CD14-positive monocyte (primary cell): ENCODE measurements at places on chromosomes 2 and 18.

DNA sequence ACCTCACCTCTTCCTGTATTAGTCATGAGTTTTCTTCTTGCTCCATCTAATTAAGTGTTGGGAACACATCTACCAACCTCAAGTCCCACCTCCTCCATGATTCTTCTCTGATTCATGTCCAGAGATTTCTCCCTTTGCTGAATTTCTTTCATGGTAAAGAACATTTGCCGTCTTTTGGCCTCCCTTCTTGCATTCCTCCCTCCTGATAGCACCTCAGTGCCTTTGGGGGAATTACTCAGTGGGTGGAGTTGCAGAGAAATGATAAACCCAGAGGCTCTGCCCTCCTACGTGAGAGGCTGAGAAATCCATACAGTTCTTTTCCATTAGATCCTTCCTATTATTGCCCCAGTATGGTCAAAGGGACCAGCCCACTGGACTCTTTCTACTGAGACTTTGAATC lies 651.9 kb downstream of the SLC4A3 start:
- DNase-seq = no peak

DNA sequence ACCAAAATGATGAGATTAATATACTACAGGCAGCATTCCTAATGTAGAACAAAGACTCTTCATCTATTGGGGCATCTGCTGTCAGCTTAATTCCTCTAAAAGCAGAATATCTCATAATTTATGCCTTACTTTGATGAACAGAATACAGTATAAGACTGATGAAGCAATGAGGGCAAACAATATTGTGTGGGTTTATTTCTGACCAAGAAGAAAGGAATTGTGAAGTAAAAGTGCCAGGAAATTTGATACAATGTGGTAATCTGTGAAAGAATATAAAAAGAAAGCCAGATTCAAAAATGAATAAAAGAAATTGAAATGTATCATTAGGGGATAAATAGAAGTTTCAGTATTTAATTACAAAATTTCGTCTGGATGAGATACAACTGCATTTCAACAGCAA lies 78.8 kb upstream of the TTC21B start:
- no peak for DNase-seq

GRCh38 chr18:3620146-3621119 lies 170.5 kb downstream of the TGIF1 start:
- DNase-seq = no peak

- no peak for DNase-seq
Observed at GRCh38 chr18:4536447-4536846, 81.3 kb upstream of the DLGAP1 start.

- no peak for DNase-seq
Observed at GRCh38 chr2:212915121-212915782, 236.2 kb downstream of the IKZF2 start.

- DNase-seq = peak; percentile 37
Observed at GRCh38 chr2:171146633-171147032, 14.1 kb downstream of the TLK1 start.
